ENCODE measurements at places on chromosomes 3 and 15.

- no peak for DNase-seq
Measured at GRCh38 chr15:78915341-78916087, 29.3 kb downstream of the CTSH start.

GRCh38 chr3:8736436-8736835, 2.8 kb downstream of the CAV3 start:
- DNase-seq, result no peak

DNA sequence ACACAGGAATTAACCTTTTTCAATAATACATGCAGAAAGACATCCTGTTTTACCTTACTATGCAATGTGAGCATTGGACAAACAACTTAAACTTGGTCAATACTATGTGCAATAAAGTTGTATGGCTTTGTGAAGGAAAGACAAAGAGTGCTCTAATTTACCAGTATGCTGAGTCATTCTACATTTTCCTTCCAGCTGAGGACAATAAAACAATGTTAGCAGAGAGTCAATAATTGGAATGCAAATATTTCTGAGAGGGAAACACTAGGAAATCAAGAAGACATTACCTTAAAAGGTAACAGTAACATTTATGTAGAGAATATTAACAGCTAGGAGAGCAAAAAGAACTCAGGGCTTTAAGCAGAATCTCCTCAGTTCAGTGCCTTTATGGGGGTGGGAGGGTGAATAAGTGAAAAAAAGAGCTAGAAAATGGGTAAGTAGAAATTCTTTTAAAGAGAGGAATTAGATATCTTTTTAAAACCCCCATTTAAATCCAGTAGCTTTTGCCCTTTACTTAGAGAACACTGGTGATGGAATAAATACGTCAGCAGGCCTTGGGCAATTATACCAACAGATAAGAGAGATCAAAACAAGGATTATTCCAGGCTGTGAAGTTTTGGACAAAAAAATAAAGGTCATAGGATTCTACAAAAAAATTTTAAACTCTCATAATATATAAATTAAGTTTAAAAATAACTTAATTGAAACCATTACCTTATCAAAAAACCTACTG, 11.6 kb upstream of the HGD start:
- DNase-seq, result no peak

- no peak for DNase-seq
Measured at GRCh38 chr15:67911727-67912126, 71.9 kb upstream of the RNU6-1 start.

DNA sequence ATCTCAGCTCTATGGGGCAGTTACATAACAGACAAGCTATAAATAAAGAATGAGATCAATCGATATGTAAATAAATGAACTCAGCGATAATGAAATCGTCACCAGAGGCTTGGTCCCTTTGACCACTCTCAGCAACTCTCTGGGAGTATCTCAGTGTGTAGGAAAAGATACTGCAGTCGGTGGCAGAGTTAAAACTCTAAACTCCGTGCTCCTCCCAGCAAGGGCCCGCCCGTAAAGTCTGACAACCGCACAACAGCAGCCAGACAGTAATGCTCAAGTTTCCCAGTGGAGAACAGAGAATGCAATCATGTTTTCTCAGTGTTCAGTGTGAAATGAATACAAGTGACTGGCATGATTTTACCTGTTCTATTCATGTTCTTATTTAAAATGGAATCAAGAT, 28.3 kb upstream of the IGF1R start:
- no peak for DNase-seq

GRCh38 chr3:139295040-139295439, 48.8 kb upstream of the MRPS22 start:
- no peak for DNase-seq

GRCh38 chr3:119184796-119185570, 11.6 kb downstream of the UPK1B start:
- no peak for DNase-seq

DNA sequence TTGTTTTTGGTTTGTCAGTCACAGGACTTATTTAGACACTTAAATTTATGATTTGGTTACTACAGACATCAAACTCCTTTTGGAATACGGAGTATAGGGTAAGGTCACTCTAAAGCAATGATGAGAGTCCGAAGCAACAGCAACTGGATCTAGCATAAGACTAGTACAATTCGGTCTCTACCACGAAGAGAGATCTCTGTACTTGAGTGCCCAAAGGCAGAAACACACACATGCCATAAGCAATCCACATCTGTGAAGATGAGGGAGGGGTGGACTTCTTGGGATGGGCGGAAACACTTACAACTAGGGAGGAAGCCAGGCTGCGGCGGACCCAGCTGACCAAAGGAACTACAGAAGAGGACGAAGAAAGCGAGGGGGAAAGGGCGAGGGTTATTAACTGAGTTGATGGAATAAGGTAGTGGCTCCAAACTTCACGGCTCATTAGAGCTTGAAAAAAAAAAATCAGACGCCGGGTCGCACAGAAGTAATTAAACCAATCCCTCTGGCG, 595 bp downstream of the DPH6 start:
- DNase-seq, result no peak

- DNase-seq, result no peak
Measured at GRCh38 chr3:257826-258225, 61.3 kb downstream of the CHL1 start.

All from stimulated activated CD4-positive, alpha-beta T cell treated with anti-CD3 and anti-CD28 coated beads, Interleukin-15, amount 100 ng/mL, for 1 hour (primary cell).